Ovary (tissue), 10 donors: ENCODE measurements at places on chromosomes 5 and 9. TPM values are rescaled to one million over a fixed set of nuclear protein-coding genes. Genes with fewer than 3 reads are reported as not detected.

Gene WDR38
- 0.94 TPM for total RNA-seq

DNA sequence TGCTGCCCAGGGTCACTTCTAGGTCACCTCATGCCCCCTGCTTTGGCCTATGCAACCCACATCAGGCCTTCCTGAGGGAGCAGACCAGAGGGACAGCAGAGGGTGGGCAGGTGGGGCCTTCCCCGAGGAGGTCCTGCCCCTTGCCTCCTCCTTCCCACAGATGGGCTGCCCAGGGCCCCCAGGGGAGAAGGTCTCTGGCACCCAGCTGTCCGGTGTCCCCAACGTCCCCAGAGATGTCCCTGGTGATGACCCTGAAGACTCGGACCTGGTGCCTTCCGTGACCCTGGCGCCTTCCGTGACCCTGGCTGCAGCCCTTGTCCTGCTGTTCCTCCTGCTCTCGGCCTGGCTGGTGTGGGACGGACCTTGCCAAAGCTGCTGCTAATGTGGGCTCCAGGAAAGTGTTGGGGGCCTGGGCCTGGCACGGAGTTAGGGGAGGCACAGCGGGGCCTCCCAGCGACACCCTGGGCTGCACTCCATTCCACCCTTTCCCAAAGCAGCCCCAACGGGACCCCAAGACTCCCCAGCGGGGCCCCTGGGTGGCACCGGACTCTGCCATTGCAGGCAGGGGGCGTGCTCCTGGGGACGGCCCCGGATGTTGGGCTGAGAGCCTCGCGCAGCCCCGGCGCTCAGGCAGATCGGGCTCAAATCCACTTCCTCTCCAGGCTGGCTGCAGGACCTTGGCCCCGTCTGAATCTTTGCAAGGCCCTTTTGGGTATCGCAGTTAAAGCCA lies 6.8 kb upstream of the SLC2A6 start:
- no peaks in the 10 kb centered on the region for H3K36me3 ChIP-seq
- no peak overlapping the region for H3K4me3 ChIP-seq
- no peak for DNase-seq

- no peak for DNase-seq
- no peak overlapping the region for H3K27ac ChIP-seq
- no peaks in the 10 kb centered on the region for H3K36me3 ChIP-seq
- peaks cover 17% of the 10 kb centered on the region for H3K4me1 ChIP-seq
- H3K4me3 ChIP-seq, result no peak overlapping the region
Observed at GRCh38 chr9:95497772-95498171, 19.0 kb downstream of the PTCH1 start.

DNA sequence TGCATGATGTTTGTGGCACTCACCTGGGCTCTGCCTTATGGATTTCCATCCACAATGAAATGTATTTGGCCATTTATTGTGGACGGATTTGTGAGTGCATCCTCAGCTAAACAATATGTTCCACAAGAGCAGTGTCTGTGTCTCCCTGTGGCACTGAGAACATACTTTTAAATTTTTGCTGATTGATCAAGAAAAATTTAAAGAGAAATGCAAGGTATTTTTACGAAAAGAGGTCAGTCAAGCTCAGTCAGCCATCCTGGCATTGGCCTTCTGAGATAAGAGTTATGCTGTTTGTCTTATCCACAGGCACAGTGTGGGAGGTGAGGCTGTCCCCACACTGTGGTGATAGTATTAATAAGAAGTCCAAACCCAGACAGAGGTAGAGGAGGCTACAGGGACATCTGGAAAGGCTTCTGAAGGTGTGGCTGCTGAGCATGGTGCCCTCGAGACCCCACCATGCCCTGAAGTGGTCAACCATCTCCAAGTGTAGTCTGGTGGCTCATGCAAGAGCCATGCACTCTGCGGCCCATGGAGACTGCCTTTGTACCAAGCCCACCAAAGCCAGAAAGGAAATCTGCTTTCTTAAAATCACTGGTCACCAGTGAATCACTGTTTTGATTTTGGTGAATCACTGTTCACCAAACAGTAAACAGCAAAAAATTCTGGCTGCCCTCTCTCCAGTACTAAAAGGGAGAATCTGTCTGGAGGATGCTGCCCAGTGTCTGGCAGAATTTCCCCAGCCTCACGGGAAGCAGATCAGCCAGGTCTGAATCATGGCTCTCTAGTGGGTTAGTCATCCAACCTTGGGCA lies 28.8 kb downstream of the SPOCK1 start:
- no peaks in the 10 kb centered on the region for H3K4me1 ChIP-seq
- H3K4me3 ChIP-seq, result no peak overlapping the region
- no peaks in the 10 kb centered on the region for H3K27me3 ChIP-seq
- no peak overlapping the region for H3K27ac ChIP-seq

- no peaks in the 10 kb centered on the region for H3K36me3 ChIP-seq
- H3K27me3 ChIP-seq, result no peaks in the 10 kb centered on the region
- peak within 1 kb of the TSS; percentile 70 for H3K27ac ChIP-seq
- DNase-seq, result peak; percentile 79
Observed at GRCh38 chr5:42811591-42812446, at the start of gene SELENOP. TSS of gene SELENOP (minus strand) at chr5:42811892. CDS start at chr5:42808353, 3,539 bp downstream.

GRCh38 chr5:120684213-120684612 lies 220.1 kb downstream of the PRR16 start:
- H3K36me3 ChIP-seq, result no peaks in the 10 kb centered on the region
- no peak overlapping the region for H3K27ac ChIP-seq
- no peak for DNase-seq
- no peak overlapping the region for H3K4me3 ChIP-seq
